ENCODE measurements at places on chromosomes 6 and 20.

DNA sequence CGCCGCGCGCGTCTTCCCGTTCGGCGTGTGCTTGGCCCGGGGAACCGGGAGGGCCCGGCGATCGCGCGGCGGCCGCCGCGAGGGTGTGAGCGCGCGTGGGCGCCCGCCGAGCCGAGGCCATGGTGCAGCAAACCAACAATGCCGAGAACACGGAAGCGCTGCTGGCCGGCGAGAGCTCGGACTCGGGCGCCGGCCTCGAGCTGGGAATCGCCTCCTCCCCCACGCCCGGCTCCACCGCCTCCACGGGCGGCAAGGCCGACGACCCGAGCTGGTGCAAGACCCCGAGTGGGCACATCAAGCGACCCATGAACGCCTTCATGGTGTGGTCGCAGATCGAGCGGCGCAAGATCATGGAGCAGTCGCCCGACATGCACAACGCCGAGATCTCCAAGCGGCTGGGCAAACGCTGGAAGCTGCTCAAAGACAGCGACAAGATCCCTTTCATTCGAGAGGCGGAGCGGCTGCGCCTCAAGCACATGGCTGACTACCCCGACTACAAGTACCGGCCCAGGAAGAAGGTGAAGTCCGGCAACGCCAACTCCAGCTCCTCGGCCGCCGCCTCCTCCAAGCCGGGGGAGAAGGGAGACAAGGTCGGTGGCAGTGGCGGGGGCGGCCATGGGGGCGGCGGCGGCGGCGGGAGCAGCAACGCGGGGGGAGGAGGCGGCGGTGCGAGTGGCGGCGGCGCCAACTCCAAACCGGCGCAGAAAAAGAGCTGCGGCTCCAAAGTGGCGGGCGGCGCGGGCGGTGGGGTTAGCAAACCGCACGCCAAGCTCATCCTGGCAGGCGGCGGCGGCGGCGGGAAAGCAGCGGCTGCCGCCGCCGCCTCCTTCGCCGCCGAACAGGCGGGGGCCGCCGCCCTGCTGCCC, 1.1 kb downstream of the SOX4 start:
- peak; percentile 19 for DNase-seq

DNA sequence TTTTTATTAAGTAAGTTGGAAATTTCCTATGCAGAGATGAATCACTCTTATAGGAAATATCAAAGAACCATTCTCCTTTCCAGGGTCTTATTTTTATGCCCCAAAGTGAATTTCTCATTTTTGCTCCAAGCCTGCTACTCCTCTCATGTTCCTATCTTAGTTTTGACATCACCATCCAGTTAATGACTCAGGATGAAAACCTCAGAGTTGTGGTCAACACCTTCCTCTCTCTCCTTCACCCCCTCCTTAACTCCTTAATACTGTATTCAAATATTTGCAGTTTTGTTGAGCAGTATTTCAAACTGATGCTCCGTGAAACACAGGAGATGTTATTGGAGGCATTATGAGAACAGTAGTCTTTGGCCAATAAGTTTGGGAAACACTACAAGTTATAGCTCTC, 64.1 kb downstream of the NRN1 start:
- no peak for DNase-seq

- DNase-seq, result no peak
Measured at GRCh38 chr6:107655245-107655644, 165.3 kb downstream of the SOBP start.

GRCh38 chr20:61809006-61809770, 256.5 kb downstream of the TAF4 start:
- DNase-seq, result no peak

DNA sequence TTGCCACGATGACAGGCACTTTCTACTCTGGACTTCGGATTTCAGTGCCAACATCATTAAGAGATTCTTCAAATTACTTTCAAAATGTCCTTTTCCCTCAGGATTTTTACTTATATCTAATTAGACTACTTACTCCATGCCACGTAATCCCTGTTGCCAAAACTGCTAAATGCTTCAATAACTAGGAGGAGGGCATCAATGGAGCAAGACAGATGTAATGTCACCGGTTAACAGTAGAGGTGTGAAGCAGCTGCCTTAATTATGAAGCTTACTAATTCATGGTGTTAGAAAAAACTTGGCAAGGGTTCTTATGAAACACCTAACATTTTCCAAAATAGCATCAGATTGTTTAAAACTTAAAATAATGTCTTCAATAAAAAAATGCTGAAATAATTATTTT, 111.2 kb upstream of the SIM1 start:
- no peak for DNase-seq

GRCh38 chr6:168192901-168193815, 114.1 kb upstream of the FRMD1 start:
- no peak for DNase-seq

- peak; percentile 2 for DNase-seq
Measured at GRCh38 chr20:37898233-37899104, 4.5 kb upstream of the VSTM2L start.

- DNase-seq, result no peak
Measured at GRCh38 chr6:49142421-49143151, 320.5 kb downstream of the MMUT start.

DNA sequence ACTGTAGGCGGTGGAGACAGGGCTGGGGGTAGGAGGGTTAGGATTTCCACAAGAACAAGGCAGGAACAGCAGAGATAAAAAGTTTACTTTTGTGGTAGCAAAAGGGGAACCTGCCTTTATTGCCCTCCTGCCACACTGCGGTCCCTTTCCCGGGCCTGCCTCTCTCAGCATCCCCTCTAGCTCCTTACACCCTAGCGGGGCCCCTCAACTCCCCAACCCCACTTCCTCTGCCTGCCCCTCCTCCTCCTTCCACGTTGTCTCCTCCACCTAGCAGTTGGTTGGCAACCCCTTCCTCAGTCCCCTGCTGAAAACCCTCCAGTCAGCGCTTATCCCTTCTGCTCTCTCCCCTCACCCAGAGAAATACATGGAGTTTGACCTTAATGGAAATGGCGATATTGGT, 714 bp downstream of the AIF1 start:
- DNase-seq, result no peak

DNA sequence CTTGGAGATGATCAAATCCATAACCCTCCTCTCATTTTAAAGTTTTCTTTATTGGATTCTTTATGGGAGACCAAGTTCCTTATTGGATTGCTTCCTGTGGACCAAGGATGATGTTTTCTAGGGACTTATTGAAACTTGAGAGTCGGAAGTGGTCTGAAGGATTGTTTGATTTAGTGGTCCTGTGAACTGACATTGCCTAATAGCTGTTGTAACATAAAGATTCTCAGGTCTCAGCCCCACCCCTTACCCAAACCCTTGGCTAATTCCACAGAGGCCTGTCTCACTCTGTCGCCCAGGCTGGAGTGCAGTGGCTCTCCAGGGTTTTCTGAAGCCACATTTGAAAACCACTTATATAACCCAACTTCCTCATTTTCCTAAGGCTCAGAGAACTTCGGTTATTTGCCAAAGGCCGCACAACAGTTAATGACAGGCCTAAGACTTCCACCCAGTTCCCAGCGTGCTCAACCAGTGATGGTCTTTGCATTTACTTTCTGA, 77.0 kb downstream of the ATXN1 start:
- DNase-seq, result no peak

DNA sequence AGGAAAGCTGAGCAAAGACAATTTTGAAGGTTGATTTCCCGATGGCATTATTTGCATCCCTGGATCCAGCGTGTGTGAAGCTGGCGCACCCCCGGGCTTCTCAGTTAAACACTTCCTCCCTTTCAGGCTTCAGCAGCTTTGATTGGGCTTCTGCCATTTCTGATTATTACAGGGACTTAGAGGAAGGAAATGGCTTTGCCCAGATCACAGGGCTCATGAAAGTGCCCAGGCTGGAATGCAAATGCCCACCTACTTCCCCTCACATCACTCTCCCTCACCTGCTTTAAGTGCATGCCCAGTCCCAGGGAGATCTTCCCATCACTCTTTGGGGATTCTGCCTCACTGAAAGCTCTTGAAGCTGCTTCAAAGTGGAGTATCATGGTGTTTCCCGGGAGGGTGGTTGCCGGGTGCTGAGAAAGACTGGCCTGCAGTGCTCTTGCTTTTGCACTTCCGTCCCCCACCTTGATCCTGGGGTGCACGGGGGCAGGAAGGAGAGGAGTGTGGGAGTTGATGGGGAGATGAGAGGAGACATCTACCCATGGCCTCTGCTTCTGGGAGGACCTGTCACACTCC, 28.3 kb downstream of the PHACTR3 start:
- no peak for DNase-seq

DNA sequence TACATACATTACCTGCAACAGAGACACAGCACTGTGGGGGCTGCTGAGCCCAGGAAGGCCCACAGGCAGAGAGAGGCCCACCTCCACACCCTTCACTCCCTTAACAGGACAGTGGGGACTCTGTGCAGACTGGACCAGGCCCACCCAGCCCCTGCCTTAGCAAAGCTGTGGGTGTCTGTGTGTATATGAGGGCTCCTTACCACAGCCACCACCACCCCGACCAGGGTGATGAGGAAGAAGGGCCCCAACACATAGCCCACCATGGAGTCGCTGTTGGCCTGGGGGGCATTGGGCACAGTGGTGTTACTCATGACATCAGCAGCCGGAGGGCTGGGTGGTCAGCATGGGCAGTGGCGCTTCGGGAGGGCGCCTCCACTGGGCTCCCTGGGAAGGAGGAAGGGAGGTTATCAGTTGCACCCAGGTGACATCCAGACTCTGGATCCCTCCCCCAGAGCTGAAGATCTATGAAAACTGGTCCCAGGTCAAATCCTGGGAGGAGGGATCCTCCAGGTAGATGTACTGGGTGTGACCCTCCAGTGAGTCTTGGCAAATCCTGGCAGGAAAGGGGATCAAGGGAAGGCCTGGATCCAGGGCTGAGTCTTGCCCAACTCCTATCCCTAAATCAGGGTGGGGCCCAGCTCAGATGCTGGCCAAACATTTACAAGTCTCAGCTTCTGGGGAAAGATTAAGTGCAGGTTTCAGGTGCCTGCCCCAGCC, 1.2 kb downstream of the SMIM29 start:
- DNase-seq, result no peak

- DNase-seq, result no peak
Measured at GRCh38 chr6:57108691-57109090, 18.7 kb downstream of the ZNF451 start.

GRCh38 chr6:38499529-38500096, 140.1 kb downstream of the BTBD9 start:
- DNase-seq, result no peak

GRCh38 chr20:2799688-2800520, 523 bp downstream of the CPXM1 start:
- DNase-seq, result no peak

DNA sequence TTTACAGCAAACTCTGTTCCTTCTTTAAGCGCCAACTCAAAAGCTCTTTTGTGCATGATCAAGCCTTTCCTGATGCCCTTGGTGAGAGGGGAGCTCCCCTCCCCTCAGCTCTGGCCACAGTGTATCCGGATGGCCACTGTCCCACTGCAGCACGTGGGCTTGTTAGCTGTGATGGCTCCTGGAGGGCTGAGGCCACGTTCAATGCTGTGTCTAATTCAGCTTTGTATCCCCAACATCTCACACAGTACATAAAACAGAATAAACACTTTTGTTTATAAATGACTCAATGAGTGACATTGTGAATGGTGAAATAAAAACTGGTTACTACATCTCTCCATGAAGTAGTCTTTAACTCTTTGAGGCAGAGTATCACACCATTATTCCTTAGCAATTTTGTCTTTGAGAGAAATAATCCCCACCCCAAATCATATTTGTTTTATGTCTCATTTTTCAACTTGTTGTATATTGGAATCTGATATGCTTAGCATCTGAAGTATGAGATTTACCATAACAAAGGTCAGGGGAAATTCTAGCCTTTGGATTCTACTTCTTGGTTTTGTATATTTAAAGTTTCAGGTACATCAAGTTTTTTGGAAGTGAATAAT, 44.5 kb downstream of the EDN1 start:
- no peak for DNase-seq

- no peak for DNase-seq
Measured at GRCh38 chr6:147467428-147467827, 41.1 kb upstream of the SAMD5 start.

GRCh38 chr6:166952567-166953486, 3.5 kb downstream of the RNASET2 start:
- no peak for DNase-seq

DNA sequence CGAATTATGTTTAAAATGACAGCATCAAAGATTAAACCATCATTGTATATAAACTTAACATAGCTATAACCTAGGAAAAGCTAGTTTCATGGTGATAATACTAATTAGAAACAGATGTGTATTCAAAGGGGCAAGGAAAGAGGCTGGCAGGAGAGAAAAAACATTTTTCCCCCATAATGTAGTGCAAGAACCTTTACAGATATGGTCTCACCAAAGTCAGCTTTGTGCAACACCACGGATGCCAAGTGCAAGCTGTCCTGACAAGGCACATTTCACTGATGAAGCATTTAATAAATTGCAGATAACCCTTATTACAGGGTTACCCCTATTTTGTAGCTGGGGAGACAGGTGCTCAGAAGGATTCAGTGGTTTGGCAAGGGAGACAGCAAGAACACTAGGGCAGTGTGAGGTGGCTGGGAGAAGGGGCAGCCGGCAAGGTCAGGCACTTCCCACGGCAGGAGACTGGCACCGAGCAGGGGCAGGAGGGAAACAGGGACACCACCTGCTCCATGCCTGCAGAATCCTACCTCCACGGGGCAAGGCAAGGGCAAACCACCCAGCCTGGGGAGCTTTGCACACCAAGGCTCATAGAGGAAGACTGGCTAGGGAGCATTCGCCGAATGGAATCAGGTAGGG, 6.5 kb downstream of the RPS6KA2 start:
- DNase-seq, result no peak

DNA sequence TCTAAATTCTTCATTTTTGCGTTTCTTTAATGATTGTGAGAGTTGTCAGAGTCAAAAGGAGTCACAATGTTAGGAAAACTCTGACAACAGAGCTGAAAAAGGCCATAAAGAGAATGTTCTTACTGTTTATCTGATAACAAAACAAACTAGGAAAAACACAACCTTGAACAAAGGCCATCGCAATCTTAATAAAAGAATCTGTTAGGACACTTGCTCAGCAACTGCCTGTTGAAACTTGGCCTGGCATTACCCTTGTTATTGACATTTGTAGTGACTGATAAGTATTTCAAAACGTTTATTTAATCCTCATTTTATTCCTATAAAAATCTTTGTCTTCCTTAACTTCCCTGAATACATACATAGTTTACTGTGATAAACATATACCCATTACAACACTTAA, 15.7 kb downstream of the GSTA1 start:
- DNase-seq, result no peak

GRCh38 chr20:47466704-47467459, 34.8 kb upstream of the NCOA3 start:
- no peak for DNase-seq

DNA sequence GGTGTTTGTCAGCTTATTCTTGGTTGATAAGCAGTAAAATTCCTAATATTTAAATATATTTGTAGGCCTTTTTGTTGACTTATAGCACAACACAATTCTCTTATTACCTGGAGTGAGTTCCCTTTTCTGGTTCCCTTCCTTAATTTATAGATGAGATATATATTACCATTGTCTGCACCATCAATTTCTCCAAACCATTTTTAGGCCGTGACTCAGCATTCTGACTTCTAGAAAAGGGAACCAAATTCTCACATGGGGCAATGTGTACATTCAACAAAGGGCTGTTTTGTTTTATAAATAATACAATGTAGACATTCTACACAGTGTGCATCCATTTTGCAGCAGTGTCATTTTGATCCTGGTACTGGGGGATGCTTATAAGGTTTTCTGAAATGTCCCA, 52.8 kb downstream of the NCOA7 start:
- no peak for DNase-seq
